ENCODE measurements at places on chromosomes 6 and 20. TPM values are rescaled to one million over a fixed set of nuclear protein-coding genes. Genes with fewer than 3 reads are reported as not detected.

The RAMACL gene
- 1.6 TPM for total RNA-seq

The CLIC5 gene
- total RNA-seq: 109 TPM

DNA sequence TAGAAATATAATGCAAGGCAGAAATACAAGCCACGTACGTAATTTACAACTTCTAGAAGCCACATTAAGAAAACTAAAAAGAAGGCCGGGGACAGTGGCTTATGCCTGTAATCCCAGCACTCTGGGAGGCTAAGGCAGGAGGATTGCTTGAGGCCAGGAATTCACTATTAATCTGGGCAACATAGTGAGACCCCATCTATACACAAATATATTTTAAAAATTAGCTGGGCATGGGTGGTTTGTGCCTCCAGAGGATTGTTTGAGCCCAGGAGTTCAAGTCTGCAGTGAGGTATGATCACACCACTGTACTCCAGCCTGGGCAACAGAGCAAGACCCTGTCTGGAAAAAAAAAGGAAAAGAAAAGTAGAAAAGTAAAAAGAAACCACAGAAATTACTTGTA lies 12.3 kb downstream of the MPC1 start:
- no peak for DNase-seq

The HSPA12B gene
- total RNA-seq: 19.3 TPM

DNA sequence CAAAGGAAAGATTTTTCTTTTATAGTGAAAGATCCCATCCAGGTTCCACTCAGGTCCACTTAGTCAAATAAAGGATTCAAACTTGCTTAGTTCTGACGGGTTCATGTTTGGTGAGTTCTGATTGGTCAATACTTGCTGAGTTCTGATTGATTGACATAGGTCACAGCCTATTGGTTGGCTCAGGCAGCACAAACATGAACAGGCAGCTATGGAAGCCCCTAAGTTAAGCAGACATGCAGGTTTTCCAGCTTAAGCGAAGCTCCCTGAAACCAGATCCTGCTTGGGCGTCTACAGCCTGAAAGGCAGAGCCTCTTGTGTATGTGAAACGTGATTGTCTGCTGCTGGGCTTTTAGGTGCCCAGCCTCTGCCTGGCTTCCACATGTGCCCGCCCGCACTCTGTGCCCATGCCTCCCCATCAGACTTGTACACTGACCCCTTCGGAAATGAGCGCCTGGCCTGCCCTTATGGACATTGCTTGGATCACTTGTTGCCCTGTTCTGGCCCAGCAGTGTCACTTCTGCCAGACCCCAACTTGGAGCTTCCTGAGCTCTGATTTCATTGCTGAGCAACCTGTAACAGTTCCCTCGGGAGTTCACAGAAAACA lies 45.4 kb upstream of the ECI2 start:
- no peak for DNase-seq

The ARMH2 gene
- total RNA-seq: not detected

GRCh38 chr20:57661746-57662455 lies 41.7 kb upstream of the ZBP1 start:
- peak; percentile 13 for DNase-seq

DNA sequence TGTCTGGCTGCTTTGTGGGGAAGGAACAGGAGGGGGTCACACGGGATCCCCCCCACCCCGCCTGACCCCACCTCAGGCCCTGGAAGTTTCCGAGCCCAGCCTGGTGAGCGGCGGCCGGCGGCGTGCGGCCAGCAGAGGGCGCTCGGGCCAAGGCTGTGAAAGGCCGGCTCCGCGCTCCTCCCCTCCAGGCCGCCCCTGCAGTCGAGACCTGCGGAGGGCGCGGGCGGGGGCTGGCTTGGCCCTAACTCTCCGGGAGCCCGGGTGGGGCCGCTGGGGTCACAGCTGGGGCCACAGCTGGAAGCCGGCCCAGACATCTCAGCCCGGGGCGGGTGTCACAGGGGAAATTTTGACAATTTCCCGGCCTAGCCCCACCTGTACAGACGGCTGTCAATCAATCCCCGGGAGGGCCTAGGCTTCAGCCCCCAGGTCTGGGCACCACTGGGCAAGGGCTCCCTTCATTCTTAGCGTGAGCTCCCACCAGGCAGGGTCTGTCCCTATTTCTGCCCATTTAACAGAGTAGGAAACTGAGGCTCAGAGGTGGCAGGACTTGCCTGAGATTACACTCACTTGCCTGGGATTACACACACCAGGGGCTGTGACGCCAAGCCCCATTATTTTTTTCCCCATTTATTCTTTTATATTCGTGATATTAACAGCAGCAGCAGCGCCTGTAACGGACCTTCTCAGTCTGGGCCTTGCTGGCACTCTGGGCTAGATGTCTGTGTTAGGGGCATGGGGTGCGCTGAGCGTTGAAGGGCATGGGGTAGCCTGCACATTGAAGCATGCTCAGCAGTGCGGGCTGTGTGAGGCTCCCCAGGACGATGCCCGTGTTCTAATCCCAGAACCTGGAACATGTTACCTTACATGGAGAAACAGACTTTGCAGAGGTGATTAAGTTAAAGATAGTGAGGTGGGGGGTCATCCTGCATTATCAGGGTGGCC lies 23.0 kb downstream of the ZBP1 start:
- peak; percentile 77 for DNase-seq

The SNRPB gene
- 79.4 TPM for total RNA-seq

DNA sequence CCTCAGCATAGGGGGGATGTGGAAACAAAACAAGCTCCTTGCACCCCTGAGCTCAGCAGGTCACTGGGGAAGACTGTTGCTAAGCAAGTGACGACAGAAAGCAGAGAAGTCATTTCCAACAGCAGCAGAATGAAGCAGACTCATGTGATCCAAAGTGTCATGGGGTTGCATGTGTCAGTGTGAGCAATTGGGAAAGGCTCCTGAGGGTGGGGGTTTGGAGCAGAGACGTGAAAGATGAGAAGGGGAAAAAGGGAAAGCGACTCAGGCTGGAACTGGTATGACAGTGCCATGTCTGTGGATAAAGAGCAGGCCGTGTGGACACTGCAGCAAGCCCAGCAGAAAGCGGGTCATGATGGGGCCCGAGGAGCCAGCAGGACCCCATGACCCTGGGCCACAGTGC lies 363.9 kb downstream of the PREX1 start:
- DNase-seq: no peak

- peak; percentile 71 for DNase-seq
Measured at GRCh38 chr20:50146732-50147662, 6.5 kb downstream of the PEDS1 start.

The SLC13A3 gene
- 2.5 TPM for total RNA-seq

DNA sequence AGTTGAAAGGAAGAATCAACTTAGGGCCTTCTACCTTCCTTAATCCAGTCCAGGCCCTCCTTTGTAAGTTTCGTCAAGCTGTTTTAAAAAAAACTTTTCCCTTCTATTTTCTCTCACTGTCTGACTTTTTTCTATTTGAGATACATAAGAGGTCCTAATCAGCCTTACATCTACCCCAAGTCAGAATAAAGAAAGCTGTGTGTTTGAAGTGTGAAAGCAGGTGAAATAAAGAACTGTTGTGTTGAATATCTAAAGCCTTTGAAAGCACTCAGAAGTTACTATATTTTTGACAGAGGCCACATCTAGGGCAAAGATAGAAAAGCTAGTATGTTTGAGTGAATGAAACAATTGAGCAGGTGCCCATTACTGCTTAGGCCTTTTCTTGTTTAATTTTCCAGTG lies 35.5 kb downstream of the SH3BGRL2 start:
- DNase-seq: no peak

- peak; percentile 65 for DNase-seq
Measured at GRCh38 chr6:163438940-163439335, 24.4 kb downstream of the QKI start.

The HLA-C gene
- total RNA-seq: 235 TPM

GRCh38 chr20:37513779-37514359 lies 7.2 kb upstream of the NNAT start:
- DNase-seq: no peak

The GMPR gene
- total RNA-seq: 65.2 TPM

DNA sequence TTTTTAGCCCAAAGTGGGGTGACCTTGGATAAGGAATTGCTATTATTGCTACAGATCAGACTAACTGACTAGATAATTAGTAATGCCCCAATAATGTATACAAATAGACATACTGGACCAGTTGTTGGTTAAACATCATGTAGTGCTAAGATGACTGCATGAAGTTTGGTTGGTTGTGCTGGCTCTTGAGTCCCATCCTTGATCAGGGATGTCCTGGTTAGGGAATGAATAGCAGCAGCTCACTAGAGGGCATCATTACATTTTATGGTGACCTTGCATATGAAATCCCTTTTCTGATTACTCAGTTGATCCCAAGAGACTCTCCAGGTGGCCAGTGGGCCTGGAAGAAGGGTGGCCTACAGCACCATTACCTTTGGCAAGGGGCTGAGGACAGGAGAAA lies 10.9 kb downstream of the TPBG start:
- no peak for DNase-seq

GRCh38 chr6:110815015-110815410 lies 256 bp downstream of the CDK19 start:
- no peak for DNase-seq

DNA sequence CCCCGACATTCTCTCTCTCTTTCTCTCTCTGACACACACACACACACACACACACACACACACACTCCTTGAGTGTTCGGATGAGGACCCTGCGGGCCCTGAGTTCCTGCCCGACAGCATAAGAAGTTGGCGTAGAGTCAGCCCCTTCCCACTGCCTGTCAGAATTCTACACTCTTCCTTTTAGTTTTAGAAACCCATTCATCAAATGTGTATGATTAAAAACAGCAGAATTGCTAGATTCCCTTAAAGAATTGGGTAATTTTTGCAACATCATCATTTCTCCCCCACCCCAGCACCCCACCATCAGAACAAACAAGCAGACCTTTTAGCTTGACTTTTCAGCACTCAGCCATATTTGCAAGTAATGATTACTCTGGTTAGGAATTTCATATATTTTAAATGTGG lies 322.8 kb downstream of the FARS2 start:
- no peak for DNase-seq

DNA sequence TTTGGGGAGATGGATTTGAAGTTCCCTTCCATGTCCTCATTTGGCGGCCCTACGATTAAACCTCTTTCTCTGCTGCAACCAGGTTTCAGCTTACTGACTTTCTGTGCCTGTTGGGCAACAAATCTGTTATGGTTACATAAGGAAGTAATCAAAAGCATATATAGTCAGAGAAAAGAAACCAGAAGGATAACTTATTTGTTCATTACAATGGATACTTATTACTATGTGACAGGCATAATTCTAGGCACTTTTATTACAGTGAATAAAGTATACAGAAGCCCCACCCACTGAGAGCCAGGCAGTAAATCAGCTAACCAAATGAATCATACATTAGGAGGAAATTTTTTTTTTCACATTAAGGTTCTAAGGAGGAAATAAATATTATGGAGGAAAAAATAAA lies 9.6 kb upstream of the TRIM31 start:
- DNase-seq: no peak

The SLC17A2 gene
- not detected for total RNA-seq

- no peak for DNase-seq
Measured at GRCh38 chr6:108227290-108227689, 33.5 kb downstream of the SNX3 start.

DNA sequence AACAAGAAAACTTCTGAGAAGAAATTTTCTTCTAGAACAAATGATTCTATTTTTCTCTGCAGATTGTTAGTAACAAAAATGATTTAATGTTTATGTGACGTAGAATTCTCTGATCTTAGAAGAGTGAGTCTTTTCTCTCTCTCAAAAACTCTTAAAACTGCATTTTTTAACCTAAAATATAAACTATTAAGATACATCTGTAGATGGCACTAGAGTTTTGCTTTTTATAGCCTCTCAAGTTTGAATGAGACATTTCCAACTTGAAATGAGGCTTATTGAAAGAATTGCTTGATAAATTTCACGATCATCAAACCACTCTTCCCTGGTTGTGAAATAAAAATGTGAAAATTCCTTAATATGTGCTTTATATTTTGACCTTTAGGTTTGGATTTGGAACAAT lies 53.8 kb downstream of the PHF3 start:
- DNase-seq: no peak

DNA sequence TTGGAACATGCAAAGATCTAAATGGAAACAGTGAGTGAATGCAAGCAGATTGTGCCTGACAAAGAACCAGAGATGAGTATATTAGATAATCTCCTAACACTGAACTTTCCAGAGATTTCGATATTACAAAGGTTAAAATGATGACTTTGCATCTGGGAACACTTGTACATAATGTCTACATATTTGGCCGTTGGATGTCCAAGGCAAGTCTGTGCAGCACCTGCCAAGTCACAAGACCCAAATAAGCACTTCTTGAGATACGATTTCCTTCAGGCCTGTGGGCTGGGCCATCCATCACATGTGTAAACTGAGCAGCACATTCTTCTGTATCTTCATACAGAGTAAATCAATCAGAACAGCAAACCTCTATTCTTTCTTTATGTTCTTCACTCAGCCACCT lies 32.5 kb upstream of the SMLR1 start:
- DNase-seq: no peak

DNA sequence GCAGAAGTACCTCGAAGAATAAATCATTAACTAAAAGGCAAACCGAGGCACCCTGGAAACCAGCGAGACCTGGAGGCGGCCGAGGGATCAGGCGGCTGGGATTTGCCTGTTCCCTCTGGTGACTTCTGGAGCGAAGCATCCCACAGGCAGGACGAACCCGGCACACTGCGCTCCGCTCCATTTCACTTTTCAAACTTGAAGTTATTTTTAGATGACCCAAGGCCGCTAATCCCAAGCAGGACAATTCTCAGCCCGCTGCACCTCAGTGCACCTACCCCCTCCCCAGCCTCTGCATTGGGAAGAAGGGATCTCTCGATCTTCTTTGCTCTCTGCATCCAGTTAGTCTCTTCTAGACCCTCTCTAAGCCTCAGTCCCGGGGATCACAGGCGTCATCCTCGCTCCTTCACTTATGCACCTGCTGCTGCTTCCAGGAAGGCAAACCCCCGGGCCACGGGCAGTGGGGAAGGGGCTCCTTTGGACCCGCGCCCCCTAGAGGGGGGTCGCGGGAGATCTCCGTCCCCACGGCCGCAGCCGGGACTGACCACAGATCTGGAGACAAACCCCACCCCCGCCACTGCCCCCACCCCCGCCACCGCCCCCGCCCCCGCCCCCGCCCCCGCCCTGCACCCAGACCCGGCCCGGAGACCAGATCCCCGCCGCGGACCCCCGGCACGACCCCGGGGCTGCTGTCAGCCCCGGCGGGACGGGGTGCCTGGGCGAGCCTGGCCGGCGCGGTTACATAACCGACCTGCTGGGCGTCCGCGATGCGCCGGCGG lies 636 bp downstream of the RCAN2 start:
- DNase-seq: peak; percentile 29

GRCh38 chr20:3486850-3487249 lies 16.0 kb downstream of the ATRN start:
- no peak for DNase-seq

The HECA gene
- total RNA-seq: 36.9 TPM

The CDSN gene
- 0.10 TPM for total RNA-seq

The ID1 gene
- 222 TPM for total RNA-seq

- DNase-seq: peak; percentile 69
Measured at GRCh38 chr6:35496841-35497570, at the start of gene TEAD3. Gene TEAD3 (minus strand): TSS chr6:35497079.

GRCh38 chr6:137944793-137945498 lies 77.9 kb downstream of the TNFAIP3 start:
- DNase-seq: no peak

The SPATA2 gene
- 6.8 TPM for total RNA-seq

Measured in left cardiac atrium (tissue), 4 donors.